ENCODE measurements at places on chromosomes 7 and 10.

DNA sequence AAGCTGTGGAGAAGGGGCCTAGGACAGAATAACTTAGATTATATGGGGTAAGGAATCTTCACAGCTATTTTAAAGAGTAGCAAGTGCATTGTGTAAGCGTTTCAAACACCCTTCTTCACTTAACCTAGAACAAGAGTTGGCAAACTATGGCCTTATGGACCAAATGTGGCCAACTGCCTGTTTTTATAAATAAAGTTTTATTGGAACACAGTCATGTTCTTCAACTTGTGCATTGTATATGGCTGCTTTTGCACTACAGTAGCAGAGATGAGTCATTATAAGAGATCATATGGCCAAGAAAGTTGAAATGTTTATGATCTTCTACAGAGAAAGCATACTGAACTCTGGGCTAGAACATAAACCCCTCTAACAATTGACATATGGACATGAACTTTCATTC is 187.8 kb downstream of the ETV1 start:
- DNase-seq: no peak

DNA sequence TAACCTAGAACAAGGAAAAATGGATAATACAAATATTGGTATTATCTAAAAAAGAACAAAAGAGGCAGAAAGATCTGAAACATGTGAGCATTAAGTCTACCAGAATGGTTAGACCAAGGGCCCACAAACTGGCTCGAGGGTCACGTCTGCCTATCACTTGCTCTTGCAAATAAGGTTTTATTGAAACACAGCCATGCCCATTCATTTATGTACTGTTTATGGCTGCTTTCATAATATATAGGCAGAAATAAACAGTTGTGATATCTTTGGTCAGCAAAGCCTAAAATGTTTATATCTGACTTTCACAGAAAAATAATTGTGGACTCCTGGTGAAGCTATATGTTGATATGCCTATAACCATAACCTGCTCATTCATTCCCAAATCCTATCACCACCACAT is 71.8 kb downstream of the AASS start:
- DNase-seq: no peak

GRCh38 chr7:4109481-4110110 is 572.5 kb upstream of the FOXK1 start:
- no peak for DNase-seq

GRCh38 chr7:8423057-8423456 is 10.4 kb upstream of the NXPH1 start:
- DNase-seq: no peak

DNA sequence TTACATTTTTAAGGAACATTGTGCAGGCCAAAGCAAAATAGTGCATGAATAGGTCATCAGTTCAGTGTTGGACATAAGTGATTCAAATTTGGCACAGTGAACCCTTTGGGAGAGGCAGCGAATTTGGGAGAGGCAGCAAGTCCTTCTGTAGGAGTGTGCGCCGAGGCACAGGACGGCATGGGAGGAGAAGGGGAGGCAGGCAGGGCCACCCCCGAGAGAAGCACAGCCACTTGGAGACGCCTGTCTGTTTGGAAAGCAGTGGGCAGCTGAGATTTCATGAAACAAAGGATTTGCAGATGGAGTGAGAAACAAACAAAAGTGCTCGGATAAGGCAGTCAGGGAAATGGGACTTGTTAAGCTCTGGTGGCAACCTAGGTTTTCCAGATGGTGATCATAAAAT is 30.6 kb downstream of the VIPR2 start:
- no peak for DNase-seq

DNA sequence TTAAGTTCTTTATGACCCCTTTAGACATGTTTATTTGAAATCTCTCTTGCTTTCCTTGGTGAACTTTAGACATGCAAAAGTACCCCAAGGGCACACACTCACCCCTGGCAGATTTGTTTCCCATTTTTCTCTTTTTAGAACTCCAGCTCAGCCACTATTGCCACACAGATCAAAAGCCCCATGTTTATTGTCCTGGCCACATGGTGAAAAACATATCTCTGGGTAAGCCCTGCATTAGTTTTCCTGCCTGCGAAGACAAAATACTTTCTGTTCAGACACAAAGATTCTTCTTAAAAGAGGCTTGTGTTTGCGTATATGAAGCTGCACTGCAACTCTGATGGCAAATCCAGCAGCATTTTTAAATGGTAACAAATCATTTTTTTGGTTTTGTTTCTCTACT is 200.0 kb downstream of the POLR1F start:
- DNase-seq: no peak

GRCh38 chr7:111115966-111116365 is 25.0 kb downstream of the LRRN3 start:
- no peak for DNase-seq

GRCh38 chr7:102841290-102841689 is 71.5 kb upstream of the LRRC17 start:
- no peak for DNase-seq
